ENCODE measurements at places on chromosomes 7 and 10. TPM values are rescaled to one million over a fixed set of nuclear protein-coding genes. Genes with fewer than 3 reads are reported as not detected.

DNA sequence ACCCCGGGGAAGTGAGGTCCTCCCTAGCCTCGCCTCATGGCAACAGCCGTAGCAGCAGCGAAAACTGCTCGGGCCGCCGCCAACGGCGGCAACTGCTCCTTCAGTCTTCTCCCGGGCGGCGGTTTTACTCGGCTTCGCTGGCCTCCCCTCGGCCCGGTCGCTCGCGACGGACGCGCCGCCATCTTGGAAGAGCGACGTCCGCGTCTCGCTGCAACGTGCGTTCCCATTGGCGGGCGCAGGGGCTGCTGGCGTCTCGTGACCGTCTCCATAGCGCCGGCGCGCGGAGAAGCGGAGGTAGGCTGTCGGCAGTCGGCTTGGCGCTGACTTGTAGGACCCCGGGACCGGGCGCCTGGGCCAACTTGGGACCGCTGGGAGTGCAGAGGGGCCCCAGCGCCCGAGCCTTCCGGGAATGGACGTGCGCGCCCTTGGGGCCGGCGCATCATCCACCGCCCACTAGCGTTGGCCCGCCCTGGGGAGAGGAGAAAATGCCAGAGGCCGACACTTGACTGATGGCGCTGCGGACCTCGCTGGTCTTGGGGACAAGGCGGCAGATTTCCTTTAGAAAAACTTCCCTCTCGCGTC, at the start of gene SNX13:
SNX13 (minus strand) TSS at position 193 of the 582 bp plus-strand sequence. CDS start 199 bp downstream, outside the sequence.
- peak; percentile 95 for DNase-seq

GRCh38 chr10:16950656-16951601, 133.7 kb upstream of the RSU1 start:
- DNase-seq, result peak; percentile 25

ZNF487 gene
- total RNA-seq, result 2.2 TPM

GPRIN2 gene
- not detected for total RNA-seq

Data from left cardiac atrium (tissue), 4 donors.